ENCODE measurements at places on chromosomes 4 and X.

- DNase-seq: no peak
Observed at GRCh38 chr4:89196745-89197144, 85.4 kb downstream of the TIGD2 start.

DNA sequence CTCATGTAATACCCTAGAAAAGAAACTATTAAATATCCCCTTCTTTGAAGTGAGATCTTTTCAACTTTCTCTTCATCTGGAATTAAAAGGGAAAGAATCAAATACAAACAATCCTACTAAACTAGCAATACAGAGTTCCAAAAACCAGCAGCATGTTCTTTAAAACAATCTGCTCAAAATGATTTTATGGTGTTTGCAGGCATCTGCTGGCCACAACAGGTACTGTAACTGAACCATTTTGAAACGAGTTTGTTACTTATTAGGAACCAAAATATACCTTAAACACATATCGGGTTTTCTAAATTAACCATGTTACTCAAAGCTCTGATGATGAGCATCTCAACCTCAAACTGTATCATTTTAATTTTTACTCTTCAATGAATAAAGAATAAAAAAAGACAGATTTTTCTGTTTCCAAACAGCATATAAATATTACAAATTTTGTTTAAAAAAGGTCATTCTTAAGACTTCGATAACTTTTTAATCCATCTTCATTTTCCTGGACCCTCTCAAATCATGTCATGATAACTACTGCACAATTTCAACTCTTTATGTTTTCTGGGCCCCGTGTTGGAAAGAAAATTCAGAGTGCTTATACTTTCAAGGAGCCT, 56.5 kb downstream of the ARAP2 start:
- DNase-seq: no peak

- no peak for DNase-seq
Observed at GRCh38 chr4:176425035-176425434, 105.3 kb downstream of the SPCS3 start.

DNA sequence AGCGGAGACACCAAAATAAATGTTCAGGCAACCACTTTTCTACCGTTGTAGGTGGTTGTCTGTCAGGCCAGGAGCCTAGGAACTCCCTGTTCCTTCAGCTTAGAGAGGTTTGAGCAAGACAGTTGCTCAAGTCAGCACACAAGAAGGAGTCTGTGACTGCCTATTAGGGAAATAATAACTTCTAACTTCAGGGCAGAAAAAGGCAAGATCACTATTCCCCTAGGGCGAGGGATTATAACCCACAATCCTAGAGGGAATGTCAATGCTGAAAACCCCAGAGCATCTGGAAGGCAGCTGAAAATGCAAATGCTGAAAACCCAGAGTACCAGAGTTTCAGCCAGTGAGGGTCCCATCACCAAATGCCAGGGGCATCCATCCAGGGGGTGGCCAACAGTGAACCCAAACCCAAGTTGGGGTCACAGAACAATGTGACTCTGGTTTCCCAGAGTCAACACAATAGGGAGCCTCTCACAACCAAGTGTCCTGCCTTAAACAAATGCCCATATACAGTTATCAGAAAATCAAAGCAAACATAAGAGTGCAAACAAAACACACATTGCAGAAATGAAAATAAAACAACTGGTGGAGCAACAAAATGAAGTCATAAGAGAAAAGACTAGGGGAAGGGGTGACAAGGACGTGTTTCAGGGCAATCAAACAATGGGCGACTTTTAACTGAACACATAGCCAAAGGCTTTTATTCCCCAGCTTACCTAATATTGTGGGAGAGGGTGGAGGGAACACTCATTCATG, 27.6 kb downstream of the MORF4L2 start:
- no peak for DNase-seq

DNA sequence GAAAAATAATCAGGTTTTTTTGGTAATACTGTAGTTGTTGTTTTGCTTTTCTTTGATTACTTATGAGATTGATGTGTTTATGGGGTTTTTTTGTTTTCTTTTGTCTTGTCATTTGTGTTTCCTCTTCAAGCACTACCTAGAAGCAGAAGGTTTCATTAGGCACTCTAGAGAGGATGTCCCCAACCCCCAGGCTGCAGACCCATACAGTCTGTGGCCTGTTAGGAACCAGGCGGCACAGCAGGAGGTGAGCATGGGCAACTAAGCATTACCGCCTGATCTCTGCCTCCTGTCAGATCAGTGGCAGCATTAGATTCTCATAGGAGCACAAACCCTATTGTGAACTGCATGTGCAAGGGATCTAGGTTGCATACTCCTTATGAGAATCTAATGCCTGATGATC, 22.9 kb upstream of the NOCT start:
- DNase-seq: no peak

GRCh38 chrX:110308220-110308619, 9.7 kb downstream of the AMMECR1 start:
- DNase-seq: no peak

DNA sequence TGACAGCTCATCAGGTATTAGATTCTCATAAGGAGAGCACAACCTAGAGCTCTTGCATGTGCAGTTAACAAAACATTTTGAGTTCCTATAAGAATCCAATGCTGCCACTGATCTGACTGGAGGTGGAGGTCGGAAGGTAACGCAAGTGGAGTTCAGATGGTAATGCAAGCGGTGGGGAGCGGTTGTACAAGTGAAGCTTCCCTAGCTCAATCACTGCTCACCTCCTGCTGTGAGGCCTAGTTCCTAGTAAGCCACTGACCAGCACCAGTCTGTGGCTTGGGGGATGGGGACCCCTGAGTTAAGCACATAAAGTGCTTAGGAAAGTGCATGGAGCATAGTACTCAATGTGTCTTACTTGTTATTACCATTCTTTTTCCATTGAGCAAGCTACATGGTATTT, 983.2 kb upstream of the IGFBP7 start:
- no peak for DNase-seq

GRCh38 chr4:109022961-109023360, 260.1 kb upstream of the ETNPPL start:
- DNase-seq: no peak

- DNase-seq: no peak
Observed at GRCh38 chrX:46547857-46548256, 2.6 kb upstream of the ZNF674 start.

- no peak for DNase-seq
Observed at GRCh38 chr4:98959411-98959810, 30.5 kb upstream of the EIF4E start.

- DNase-seq: no peak
Observed at GRCh38 chr4:156660465-156660864, 311.1 kb downstream of the PDGFC start.

DNA sequence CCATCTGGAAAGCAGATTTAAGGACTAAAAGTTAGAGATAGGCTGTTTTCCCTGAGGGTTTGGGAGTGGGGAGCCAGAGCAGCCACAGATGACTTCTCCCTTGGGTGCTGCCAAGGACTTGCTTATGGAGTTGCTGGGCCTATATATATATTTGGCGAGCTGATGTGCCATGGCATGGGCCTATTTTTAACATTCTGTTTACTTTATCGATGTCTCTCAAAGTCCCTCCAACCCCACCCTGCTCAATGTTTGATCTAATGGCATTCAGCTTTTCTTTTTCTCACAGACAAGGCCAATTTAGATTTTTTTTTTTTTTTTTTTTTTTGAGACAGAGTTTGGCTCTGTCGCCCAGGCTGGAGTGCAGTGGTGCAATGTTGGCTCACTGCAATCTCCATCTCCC, 6.1 kb upstream of the CUL4B start:
- DNase-seq: no peak

DNA sequence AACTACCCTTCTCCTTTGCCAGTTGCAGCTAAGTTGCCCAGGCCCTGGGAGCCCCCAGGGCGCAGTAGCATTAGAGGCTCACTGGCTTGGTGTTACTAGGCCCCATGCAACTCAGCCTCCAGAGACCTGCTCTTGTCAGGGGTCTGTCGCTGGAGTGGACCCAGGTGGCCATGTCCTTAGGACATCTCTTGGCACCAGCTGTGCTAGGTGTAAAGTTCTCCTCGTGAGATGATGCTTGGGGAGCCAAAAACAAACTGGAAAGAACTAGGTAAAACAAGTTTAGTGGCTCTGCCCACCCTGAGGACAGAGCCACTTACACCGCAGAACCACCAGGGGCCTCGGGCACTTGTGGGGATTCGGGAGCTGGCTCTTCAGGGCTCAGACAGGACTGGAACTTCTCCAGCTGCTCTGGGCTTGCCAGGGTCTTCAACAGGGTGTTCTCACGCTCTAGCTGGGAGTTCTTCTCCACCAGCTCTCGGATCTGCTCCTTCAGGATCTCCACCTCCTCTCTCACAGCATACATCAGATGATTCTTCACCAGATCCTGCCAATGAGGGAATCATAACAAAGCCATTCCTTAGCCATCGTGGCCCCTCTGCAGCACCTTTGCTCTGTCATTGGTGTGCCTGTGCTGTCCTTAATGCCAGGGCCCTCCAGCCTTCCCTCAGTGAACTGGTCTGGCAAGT, 61.2 kb downstream of the TSC22D3 start:
- no peak for DNase-seq

Data from stimulated activated CD8-positive, alpha-beta memory T cell treated with anti-CD3 and anti-CD28 coated beads, Interleukin-7, amount 100 ng/mL, for 1 hour (primary cell).